ENCODE measurements at places on chromosomes 1 and 21. TPM values are rescaled to one million over a fixed set of nuclear protein-coding genes. Genes with fewer than 3 reads are reported as not detected.

Gene ELAPOR1
- 1.7 TPM for total RNA-seq

DNA sequence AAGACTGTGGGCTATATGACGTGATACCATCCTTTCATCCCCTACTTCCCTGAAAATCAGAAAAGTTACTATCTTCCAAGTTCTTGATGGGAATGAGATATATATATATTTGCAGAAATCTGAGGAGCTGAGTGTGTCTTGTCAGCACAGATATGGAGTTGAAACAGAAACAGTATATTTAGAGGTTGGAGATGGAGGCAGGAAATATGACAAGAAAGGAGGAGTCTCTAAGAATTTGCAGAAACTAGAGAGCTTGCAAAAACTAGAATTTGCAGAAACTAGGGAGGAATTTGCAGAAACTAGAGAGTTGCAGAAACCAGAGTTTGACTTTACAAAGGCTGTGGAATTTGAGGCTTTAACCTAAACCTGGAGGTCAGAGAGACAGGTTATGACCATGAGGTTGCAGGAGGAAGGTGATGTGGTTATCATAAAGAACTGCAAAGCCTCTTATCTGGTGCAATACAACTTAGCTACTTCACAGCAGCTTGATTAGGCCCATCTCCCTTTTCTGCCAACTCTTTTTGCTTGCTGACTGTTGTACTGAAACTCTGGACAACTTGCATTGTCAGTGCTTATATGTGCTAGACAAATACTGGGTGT lies 22.3 kb downstream of the XCL2 start:
- H3K36me3 ChIP-seq = no peaks in the 10 kb centered on the region
- no peaks in the 10 kb centered on the region for H3K4me1 ChIP-seq
- no peak overlapping the region for H3K27ac ChIP-seq
- no peak for DNase-seq
- no peaks in the 10 kb centered on the region for H3K27me3 ChIP-seq

GRCh38 chr1:183914276-183914675 lies 109.4 kb downstream of the RGL1 start:
- no peak for DNase-seq
- no peak overlapping the region for H3K27ac ChIP-seq
- H3K4me3 ChIP-seq = no peak overlapping the region
- peaks cover 25% of the 10 kb centered on the region for H3K4me1 ChIP-seq
- H3K27me3 ChIP-seq = no peaks in the 10 kb centered on the region

Gene NECTIN4
- not detected for total RNA-seq

DNA sequence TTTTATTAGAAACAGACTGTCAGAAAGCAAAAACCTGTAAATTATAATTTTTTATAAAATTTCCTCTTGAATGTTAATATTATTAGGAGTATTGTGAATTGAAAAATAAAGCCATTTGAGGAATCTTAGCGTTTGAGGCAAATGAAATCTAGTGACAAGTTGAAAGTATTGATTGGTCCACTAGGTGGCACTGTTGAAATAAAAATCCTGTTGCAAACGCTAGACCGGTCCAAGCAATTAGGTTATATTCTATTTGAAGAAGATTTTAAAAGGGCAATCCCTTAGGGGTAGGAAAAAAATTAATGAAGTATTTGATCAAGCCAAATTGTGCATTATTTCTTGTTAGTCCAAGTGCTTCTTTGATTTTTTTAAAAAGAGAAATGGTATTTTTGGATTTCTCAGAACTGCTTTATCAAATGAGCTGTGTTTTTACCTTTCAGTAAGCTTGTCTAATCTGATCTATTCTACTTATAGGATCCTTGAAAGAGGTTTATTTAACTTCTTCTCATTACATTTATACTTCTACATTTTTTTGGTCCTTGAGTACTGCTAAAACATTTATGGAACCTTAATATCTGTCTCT lies 57.7 kb downstream of the ATG4C start:
- peak; percentile 70 for DNase-seq
- no peaks in the 10 kb centered on the region for H3K27me3 ChIP-seq
- H3K27ac ChIP-seq = no peak overlapping the region
- no peaks in the 10 kb centered on the region for H3K4me1 ChIP-seq
- no peaks in the 10 kb centered on the region for H3K36me3 ChIP-seq
- no peak overlapping the region for H3K4me3 ChIP-seq

GRCh38 chr21:43734928-43735229 lies 15.9 kb downstream of the PDXK start:
- no peaks in the 10 kb centered on the region for H3K4me1 ChIP-seq
- peaks cover 3% of the 10 kb centered on the region for H3K36me3 ChIP-seq
- H3K27ac ChIP-seq = no peak overlapping the region
- no peak for DNase-seq
- H3K4me3 ChIP-seq = no peak overlapping the region

DNA sequence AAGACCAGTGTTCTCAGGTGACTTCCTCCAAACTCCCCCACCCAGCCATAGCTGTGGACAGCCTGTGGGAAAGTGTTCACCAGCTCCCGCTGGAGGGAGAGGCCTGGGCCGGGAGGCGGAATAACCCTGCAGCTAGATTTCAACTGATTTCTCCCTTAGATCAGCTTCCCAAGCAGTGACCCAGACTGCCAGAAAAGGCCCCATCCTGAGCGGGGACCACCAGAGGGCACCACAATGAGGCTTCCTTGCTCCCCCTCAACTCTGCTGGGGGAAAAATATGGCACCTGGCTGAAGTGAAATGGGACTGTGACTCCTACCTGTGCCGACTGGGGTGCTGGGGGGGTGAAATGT lies 50.8 kb downstream of the RHBG start:
- no peak overlapping the region for H3K27ac ChIP-seq
- no peaks in the 10 kb centered on the region for H3K36me3 ChIP-seq
- peaks cover 29% of the 10 kb centered on the region for H3K4me1 ChIP-seq
- H3K27me3 ChIP-seq = peaks cover 72% of the 10 kb centered on the region

Gene HSPA6
- total RNA-seq = 11.2 TPM

Gene AVPR1B
- not detected for total RNA-seq

Gene LCK
- total RNA-seq = 22.3 TPM

DNA sequence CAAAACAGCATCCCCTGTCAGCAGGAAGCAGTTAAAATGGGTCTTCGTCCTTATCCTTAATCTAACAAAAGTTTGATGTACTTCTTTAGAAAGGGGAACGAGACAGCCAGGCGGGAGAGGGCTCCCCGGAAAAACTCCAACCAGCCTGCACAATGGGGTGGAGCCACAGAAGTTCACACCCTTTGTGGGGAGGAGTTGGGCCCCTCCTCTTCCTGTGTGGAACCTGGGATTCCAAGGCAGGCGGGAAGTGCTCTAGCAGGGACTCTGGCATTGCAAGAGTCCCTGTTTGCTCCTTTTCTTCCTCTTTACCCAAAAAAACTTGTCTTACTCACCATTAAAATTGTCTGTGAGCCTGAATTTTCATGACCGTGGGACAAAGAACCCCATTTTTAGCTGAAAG lies 47.7 kb downstream of the FCRL5 start:
- peaks cover 16% of the 10 kb centered on the region for H3K4me1 ChIP-seq
- no peak overlapping the region for H3K27ac ChIP-seq
- no peaks in the 10 kb centered on the region for H3K36me3 ChIP-seq
- DNase-seq = no peak

Gene OR6N1
- not detected for total RNA-seq

GRCh38 chr21:33070744-33070997 lies 730 bp downstream of the OLIG1 start:
- no peak overlapping the region for H3K27ac ChIP-seq
- H3K4me3 ChIP-seq = no peak overlapping the region
- DNase-seq = no peak
- no peaks in the 10 kb centered on the region for H3K27me3 ChIP-seq

Gene OR6N2
- not detected for total RNA-seq
